Activated CD4-positive, alpha-beta T cell treated with anti-CD3 and anti-CD28 coated beads for 1 hour (primary cell): ENCODE measurements at places on chromosomes 12 and 14.

DNA sequence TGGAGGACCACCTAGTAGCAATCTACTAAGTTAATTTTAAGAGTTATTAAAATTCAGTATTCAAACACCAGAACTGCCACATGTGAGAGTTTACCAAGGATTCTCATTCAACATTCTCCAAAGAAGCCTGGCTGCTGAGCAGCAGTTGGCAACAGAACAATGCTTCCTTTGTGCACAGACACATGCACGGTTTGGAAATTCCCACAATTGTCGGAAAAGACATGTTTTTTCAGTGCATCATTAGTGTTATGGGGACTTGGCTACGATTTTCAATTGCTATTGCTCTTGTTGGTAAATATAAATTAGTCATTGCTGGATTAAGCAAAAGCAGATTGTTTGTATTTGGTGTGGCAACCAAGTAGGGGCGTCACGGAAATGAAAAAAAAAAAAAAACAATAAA, 22.2 kb downstream of the ST8SIA1 start:
- DNase-seq = no peak

DNA sequence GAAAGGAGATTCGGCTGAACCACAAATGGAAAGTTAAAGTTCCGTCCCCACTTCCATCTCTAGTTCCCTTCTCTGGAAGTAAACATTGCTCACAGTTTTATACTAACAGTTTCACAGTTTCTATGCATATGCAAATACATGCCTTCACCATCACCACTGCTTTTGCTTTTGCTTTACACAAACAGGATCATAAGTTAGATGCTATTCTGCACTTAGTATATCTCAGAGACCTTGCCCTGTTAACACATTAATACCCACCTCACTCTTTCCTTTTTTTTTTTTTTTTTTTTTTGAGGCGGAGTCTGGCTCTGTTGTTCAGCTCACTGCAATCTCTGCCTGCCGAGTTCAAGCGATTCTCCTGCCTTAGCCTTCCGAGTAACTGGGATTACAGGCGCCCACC, 890 bp downstream of the TEP1 start:
- DNase-seq = no peak

DNA sequence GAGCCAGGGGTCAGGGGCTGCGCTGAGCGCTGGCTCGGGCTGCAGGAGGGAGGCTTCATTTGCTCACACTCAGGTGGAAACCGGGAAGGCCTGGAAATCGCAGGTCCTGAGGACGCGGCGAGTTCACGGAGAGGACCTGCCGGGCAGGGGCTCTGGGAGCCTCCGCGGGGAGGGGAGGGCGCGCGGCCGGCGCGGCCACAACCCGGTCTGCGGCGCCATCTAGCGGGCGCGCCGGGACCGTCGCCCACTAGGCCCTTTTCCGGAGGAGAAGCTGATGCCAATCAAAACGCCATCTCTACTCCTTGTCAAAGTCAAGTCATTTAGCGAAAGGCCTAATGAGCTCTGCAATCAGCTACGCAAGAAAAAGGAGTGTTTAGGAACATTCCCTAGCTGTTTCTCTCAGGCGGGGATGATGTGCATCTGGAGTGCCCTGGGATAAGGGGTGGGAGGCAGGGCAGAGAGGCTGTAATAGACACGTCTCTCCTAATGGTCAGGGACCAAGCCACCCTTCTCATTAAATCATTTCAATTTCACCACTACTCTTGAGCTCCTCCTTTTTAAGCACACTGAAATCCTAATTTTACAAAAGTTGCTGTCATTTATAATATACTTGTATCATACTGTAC, 885.8 kb upstream of the TMEM132C start:
- no peak for DNase-seq

DNA sequence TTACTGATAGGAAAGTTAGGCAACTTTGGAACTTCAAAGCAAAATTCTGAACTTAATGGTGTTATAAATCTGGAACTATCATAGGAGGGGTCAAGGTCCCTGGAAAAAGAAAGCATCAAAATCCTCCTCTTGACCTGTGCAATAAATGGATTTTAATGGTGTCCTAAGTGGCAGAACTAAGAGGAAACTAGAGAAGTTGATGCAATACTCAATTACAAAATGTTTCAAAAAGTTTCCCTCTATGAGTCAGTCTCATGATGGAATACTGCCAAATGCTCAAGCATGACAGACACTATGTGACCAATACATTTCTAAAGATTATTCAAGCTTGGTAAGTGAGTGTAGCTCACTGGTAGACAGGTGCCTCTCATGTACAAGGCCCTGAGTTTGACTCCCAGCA, 47.7 kb upstream of the ERGIC2 start:
- no peak for DNase-seq

- no peak for DNase-seq
Measured at GRCh38 chr14:102047808-102048540, 38.9 kb downstream of the HSP90AA1 start.
